Tongue (tissue), 3 donors: ENCODE measurements at places on chromosomes 11 and 22. TPM values are rescaled to one million over a fixed set of nuclear protein-coding genes. Genes with fewer than 3 reads are reported as not detected.

Gene DYNC2H1
- 37.3 TPM for total RNA-seq

Gene SNX15
- 15.7 TPM for total RNA-seq

Gene THRSP
- 2.1 TPM for total RNA-seq

Gene XKR3
- total RNA-seq: not detected

Gene ZNF215
- total RNA-seq: 0.51 TPM

Gene RRAS2
- total RNA-seq: 67.2 TPM

Gene CARD18
- not detected for total RNA-seq

Gene ZNF280B
- total RNA-seq: 1.0 TPM

Gene OR5AK2
- total RNA-seq: not detected

Gene CYB561A3
- total RNA-seq: 14.2 TPM

Gene SYT7
- total RNA-seq: 6.5 TPM

Gene PYGM
- 584 TPM for total RNA-seq

Gene LRRN4CL
- total RNA-seq: 33.8 TPM

Gene SLC22A9
- not detected for total RNA-seq

Gene SPI1
- total RNA-seq: 5.0 TPM

Gene ART1
- 4.2 TPM for total RNA-seq

Gene GALR3
- not detected for total RNA-seq

Gene PATE2
- total RNA-seq: not detected

Gene VPREB1
- not detected for total RNA-seq

Gene C11orf52
- total RNA-seq: 1.8 TPM

Gene ZP1
- not detected for total RNA-seq

Gene FGF4
- not detected for total RNA-seq

Gene GAB4
- not detected for total RNA-seq

Gene OR8D4
- 0.21 TPM for total RNA-seq

Gene CD81
- 377 TPM for total RNA-seq

Gene OR8U1
- total RNA-seq: not detected

Gene NCAM1
- total RNA-seq: 160 TPM

Gene OR6T1
- not detected for total RNA-seq

Gene MUC5AC
- total RNA-seq: not detected

Gene GGT5
- 4.9 TPM for total RNA-seq

Gene C11orf86
- total RNA-seq: not detected

Gene C1QTNF4
- total RNA-seq: 5.3 TPM

Gene TESMIN
- total RNA-seq: 0.10 TPM

Gene MS4A7
- total RNA-seq: 8.5 TPM

Gene RIMBP3C
- not detected for total RNA-seq
